ENCODE measurements at places on chromosomes 2 and 18.

GRCh38 chr2:44171018-44171417, 2.3 kb downstream of the PPM1B start:
- DNase-seq, result no peak

GRCh38 chr18:75656035-75656434, 228.5 kb upstream of the SMIM21 start:
- DNase-seq, result no peak

GRCh38 chr2:30862054-30862651, 54.9 kb upstream of the CAPN13 start:
- DNase-seq, result peak; percentile 37

- no peak for DNase-seq
These were observed 29.9 kb upstream of the IMPA2 start for GRCh38 chr18:11951390-11951851.

GRCh38 chr2:222447131-222447530, 22.8 kb downstream of the SGPP2 start:
- DNase-seq, result no peak

DNA sequence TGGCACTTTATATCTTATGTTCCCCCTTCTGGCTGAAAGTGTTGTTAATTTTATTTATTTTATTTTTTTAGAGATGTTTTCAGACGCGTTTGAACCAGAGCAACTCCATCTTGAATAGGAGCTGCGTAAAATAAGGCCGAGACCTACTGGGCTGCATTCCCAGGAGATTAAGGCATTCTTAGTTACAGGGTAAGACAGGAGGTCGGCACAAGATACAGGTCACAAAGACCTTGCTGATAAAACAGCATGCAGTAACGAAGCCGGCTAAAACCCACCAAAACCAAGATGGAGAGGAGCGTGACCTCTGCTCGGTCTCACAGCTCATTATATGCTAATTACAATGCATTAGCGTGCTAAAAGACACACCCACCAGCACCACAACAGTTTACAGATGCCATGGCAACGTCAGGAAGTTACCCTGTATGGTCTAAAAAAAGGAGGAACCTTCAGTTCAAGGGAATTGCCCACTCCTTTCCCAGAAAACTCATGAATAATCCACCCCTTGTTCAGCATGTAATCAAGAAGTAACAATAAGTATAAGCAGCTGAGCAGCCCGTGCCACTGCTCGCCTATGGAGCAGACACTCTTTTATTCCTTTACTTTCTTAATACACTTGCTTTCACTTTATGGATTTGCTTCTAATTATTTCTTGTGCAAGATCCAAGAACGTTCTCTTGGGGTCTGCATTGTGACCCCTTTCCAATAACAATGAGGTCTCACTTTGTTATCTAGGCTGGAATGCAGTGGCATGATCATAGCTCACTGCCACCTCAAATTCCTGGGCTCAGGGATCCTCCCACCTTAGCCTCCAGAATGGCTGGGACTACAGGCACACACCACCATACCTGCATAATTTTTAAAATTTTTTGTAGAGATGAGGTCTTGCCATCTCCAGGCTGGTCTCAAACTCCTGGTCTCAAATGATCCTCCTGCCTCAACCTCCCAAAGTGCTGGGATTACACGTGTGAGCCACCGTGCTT, 55.9 kb downstream of the CACNB4 start:
- no peak for DNase-seq

- DNase-seq, result no peak
These were observed 2.5 kb upstream of the DNAJC10 start for GRCh38 chr2:182713601-182714000.

- DNase-seq, result no peak
These were observed 12.5 kb downstream of the ITM2C start for GRCh38 chr2:230877116-230877758.

DNA sequence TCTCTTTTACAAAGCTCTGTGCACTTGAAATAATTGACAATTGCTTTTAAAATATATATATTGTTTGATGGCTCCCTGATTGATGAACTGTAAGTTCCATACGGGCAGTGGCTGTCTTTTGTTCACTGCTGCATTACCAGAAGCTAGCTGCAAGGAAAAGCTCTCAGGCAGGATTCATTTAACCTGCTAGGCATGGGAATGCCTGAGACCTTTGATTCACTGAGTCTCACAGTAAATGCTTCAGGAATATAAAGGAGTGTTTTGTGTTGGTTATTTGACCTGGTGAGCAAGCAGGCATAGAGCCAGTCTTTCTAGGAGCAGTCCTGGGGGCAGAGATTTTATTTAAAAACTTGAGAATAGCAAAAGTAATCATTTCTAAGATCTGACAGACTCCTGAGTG, 193.2 kb upstream of the ITGA4 start:
- no peak for DNase-seq

DNA sequence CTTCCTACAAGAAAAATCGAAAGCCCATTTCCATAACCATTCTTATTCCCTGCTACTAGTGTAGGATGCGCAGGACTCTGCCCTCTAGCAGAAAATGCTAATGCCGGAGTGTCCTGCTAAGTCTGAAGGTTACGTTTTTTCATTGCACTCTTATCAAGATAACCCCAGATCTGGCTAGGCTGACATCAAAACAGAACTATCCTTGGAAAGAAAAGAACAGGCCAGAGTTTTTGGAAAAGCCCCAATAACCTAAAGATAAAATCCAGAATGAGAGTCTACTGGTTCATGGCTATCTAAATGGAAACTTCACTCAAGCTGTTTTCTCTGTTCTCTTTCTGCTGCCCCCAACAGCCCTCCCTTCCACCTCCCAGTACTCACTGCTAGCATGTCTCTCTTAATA, 913 bp downstream of the RNF152 start:
- no peak for DNase-seq

- DNase-seq, result no peak
These were observed 41.5 kb downstream of the TGFA start for GRCh38 chr2:70511971-70512729.

GRCh38 chr2:2325516-2325915, 5.6 kb downstream of the MYT1L start:
- DNase-seq, result no peak

GRCh38 chr2:1698188-1698945, 45.9 kb downstream of the PXDN start:
- DNase-seq, result no peak

DNA sequence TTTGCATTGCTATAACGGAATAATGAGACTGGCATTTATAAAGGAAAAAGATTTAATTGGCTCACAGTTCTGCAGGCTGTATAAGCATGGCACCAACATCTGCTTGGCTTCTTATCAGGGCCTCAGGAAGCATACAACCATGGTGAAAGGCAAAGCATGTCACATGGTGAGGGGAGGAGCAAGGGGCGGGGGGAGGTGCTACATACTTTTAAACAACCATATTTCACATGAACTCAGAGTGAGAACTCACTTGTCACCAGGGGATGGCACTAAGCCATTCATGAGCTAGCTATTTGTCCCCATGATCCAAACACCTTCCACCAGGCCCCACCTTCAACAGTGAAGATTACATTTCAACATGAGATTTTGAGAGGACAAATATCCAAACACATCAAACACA, 188.7 kb downstream of the MBD5 start:
- no peak for DNase-seq
